ENCODE measurements at places on chromosomes 6 and 20.
A peak's percentile ranks its signal among the peaks of the same experiment; 100 is the strongest.

- DNase-seq, result no peak
These were observed 25.5 kb upstream of the SSTR4 start for GRCh38 chr20:23009636-23010035.

GRCh38 chr6:5850848-5851255 lies 155.9 kb downstream of the NRN1 start:
- no peak for DNase-seq

GRCh38 chr6:14206391-14206790 lies 88.8 kb downstream of the CD83 start:
- DNase-seq, result no peak

DNA sequence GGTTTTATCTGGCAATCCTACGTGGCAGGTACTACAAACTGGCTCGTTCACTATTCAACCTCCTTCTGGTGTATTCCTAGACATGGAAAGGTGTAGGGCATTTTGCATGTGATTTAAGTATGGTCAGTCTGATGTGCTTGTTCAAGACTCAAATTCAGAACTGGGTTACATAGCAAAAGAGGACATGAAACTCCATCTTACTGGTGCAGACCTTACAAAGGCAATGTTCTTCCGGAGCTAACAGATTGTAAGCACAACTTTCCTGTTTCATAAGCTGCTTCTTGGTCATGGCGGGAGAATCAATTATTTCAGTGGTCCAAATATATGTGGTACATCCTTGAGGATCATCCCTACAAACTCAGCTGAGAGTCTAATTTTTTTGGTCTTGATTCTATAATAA lies 703.4 kb downstream of the EPM2A start:
- DNase-seq, result no peak

- no peak for DNase-seq
These were observed 52.3 kb upstream of the MLN start for GRCh38 chr6:33856031-33856590.

- DNase-seq, result no peak
These were observed 171.7 kb downstream of the CLIC5 start for GRCh38 chr6:45843848-45844521.

GRCh38 chr6:10756085-10756484 lies 8.5 kb downstream of the TMEM14B start:
- DNase-seq, result no peak

DNA sequence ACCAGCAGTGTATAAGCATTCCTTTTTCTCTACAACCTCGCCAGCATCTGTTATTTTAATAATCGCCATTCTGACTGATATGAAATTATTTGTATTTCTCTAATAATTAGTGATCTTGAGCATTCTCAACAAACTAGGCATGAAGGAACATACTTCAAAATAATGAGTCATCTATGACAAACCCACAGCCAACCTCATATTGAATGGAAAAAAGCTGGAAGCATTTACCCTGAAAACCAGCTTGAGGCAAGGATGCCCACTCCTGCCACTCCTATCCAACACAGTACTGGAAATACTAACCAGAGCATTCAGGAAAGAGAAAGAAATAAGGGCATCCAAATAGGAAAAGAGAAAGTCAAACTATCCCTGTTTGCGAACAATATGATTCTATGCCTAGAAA lies 390.6 kb upstream of the ID4 start:
- no peak for DNase-seq

DNA sequence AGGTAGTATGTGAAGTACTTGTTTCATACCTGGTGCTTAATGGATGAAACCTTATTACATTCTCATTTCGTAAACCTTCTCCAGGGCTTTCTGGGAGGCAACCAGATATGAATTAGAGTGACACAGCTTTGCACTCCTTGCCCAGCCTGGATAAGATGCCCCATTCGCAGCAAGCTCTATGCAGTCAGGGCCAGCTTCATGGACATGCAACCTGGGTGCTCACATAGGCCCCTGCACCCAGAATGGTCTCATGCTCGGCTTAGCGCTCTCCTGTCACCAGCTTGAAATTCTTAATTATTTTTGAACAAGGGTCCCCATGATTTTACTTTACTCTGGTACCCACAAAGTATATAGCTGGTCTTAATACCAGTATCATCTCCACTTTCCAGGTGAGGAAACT lies 11.3 kb upstream of the PTGIS start:
- DNase-seq, result no peak

DNA sequence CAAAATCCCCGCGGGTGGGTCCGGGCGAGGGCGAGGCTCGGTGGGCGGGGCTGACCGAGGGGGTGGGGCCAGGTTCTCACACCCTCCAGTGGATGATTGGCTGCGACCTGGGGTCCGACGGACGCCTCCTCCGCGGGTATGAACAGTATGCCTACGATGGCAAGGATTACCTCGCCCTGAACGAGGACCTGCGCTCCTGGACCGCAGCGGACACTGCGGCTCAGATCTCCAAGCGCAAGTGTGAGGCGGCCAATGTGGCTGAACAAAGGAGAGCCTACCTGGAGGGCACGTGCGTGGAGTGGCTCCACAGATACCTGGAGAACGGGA lies 809 bp downstream of the HLA-G start:
- DNase-seq, result no peak

- DNase-seq, result no peak
These were observed 58.9 kb upstream of the SRSF6 start for GRCh38 chr20:43398676-43399324.

GRCh38 chr6:15248451-15249370 lies 2.8 kb downstream of the JARID2 start:
- DNase-seq, result peak; percentile 80

GRCh38 chr6:55450005-55450404 lies 122.7 kb downstream of the GFRAL start:
- DNase-seq, result no peak

DNA sequence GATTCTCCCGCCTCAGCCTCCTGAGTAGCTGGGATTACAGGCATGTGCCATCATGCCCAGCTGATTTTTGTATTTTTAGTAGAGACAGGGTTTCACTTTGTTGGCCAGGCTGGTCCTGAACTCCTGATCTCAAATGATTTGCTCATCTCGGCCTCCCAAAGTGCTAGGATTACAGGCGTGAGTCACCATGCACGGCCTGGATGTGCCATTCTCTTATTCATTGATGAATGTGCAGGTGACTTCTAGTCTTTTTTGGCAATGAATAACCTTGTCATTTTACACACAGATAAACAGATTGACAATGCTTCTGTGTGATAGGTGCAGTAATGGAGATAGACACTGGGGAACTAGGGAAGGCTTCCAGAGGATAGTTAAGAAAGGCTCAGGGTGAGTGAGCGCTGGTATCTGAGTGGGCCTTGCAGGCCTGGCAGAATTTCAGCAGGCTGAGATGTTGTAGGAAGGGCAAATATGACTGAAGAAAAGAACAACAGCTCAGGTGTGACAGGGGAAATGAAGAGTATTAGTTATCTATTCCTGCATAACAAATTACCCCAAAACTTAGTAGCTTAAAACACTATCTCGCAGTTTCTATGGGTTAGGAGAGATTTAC lies 23.3 kb downstream of the PPARD start:
- no peak for DNase-seq

GRCh38 chr20:35586751-35587425 lies 28.7 kb upstream of the SPAG4 start:
- no peak for DNase-seq

DNA sequence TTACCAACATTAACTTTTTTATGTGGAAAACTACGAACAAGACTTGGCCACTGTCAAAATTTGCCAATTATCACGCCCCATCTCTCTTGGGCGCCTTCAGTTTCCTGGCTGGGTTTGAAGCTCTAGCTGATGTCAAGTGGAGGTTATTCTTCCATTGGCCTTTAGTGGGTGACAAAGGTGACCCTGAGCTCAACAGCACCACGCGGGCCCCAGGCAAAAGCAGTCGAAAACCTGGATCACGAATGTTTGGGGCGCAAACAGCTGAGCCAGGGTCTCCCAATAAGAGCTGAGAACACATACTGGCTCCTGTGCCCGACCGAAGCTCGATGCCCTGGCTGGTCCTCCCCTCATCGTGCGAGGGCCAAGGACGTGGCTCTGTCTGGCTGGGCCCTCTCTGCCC lies 26.8 kb downstream of the SLC17A9 start:
- no peak for DNase-seq

DNA sequence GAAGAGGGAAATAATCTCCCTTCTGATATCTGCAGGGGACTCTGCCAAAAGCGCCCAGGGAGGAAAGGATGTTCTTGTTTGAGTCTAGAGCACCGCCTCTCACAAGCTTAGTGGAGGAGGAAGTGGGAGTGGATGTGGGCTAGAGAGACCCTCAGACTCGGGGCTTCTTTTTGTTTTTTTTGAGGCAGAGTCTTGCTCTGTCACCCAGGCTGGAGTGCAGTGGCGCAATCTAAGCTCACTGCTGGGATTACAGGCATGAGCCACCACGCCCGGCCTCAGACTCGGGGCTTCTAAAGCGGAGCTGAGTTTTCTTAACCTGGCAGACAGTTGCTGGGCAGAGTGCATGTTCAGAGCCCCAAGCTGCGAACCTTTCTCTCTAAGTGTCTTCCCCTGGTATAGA lies 310.8 kb downstream of the BMP7 start:
- no peak for DNase-seq

GRCh38 chr6:88702956-88703556 lies 260.4 kb downstream of the RNGTT start:
- no peak for DNase-seq

- no peak for DNase-seq
These were observed 721.4 kb downstream of the CBLN4 start for GRCh38 chr20:55283889-55284288.

- DNase-seq, result no peak
These were observed 8.2 kb downstream of the NCOA7 start for GRCh38 chr6:125798734-125799508.

DNA sequence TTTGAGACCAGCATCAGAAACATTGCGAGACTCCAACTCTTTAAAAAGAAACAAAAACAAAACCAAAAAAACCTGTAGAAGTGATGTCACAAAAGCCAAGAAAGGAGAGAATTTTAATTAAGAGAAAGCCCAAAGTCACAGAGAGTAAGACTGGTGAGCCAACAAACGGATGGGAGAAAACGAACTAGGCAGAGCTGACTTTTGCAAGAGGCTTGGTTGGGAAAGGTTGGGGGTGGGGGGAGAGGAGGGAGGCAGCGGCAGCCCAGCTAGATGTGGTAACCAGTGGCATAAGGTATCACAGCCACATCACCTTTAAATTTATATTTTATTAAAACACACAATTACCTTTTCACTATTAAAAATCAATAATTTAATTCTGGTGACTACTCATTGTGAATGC lies 23.5 kb downstream of the NOL7 start:
- DNase-seq, result no peak

- DNase-seq, result no peak
These were observed 614.6 kb downstream of the DHX35 start for GRCh38 chr20:39576771-39577170.

DNA sequence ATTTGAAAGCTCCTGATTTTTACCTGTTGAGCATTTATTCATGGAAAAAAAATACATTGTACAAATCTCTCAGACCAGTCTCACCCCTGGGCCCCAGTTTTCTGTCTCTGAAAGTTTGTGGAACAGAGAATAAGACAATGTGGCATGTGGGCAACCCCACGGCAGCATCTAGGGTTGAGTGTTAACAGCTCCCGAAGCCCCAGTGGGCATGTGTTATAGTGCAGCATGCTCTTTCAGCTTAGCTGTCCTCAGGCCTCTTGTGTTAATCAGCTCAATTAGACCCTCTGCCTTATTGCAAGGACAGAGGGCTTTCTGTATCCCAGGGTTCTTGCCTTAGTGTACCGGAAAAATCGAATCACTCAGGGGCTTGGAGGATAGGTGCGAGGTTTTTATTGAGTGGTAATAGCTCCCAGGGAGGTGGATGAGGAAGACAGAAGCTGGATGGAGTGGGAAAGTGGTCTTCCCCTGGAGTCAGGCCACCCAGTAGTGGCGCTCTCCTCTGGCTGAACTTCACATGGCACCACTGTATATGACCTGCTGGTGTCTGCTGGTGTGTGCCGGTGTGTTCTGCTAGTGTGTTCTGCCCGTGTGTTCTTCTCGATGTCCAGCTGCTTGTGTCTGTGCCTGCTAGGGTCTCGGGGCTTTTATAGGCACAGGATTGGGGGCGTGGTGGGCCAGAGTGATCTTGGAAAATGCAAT lies 382.8 kb downstream of the EPM2A start:
- DNase-seq, result no peak

- no peak for DNase-seq
These were observed 204.4 kb downstream of the TAF4 start for GRCh38 chr20:61861054-61861841.

GRCh38 chr20:48019496-48019895 lies 234.2 kb upstream of the SULF2 start:
- DNase-seq, result no peak

DNA sequence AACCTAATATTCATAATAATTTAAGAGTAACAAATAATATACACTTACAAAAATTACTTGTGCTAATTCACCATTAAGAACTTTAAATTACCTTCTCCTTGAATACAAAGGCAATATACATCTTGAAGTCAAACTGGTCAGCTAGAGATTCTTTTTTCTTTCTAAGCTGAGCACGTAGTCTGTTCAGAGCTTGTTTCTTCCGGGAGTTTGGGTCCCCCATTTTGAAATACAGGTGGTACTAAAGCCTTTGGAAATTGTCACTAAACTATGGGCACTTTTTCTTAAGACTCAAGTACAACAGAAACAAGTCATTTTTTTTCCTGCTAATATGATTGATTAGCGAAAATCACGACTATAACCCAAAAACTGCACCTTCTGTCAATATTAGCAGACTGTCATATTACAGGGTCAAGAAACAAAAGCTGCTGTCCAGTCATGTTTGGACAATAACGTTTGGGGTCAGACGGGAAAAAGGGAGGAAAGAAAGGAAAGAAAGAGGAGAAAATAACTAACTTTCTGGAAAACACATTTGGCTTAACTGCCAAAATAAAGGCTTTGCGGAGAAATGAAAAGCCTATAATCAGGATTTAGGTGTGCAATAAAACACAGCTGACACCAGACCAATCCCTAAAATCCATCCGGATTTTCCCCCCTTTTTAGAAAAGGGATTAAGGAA lies 367 bp downstream of the C6orf62 start:
- no peak for DNase-seq

DNA sequence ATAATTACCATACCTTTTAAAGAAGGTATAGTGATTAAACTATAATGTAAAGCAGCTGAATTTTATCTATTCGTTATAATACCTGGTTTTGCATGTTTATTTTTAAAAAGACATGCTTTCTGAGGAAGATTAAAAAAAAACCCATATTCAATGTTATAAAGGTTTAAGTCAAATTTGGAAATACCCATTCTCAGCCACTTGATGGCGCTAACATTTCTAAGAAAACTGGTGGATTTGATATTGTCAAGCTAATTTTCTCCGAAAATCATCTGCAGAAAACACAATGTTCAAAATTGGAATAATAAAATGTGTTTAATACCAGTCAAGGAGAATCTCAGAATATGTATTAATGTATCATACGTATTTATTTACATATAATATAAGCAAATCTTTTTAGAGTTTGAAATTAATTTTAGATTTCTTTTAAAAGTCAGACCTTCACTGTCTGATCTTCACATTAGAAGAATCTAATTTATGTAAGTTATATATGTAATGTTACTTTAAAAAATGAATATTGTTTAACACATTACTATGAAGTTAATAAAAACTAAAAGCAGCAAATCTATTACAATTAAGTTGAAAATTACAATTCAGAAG lies 35.0 kb downstream of the SHPRH start:
- DNase-seq, result peak; percentile 20
